ENCODE measurements at places on chromosomes 16 and 17.
A peak's percentile ranks its signal among the peaks of the same experiment; 100 is the strongest.

DNA sequence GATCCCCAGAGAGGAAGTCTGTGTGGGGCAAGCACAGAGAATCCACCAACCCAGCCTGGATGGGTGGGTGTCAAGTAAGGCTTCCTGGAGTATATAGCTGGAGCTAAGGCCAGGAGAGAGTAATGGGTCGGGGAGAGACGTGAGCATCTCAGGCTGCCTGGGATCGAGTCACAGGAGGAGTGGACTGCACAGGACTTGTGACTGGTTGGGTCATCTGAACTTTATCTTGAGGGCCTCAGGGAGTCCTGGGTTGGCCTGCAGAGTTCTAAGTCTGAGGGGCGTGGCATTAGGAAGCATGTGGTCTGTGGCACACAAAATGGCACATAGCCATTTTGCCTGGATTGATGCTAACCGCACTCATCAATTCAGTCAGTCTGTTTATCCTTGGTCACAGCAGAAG lies 1.5 kb downstream of the PLA2G15 start:
- no peak for DNase-seq

GRCh38 chr17:326010-326621 lies 26.5 kb downstream of the RPH3AL start:
- DNase-seq: no peak

- peak; percentile 54 for DNase-seq
Measured at GRCh38 chr17:2025622-2026309, 632 bp upstream of the RTN4RL1 start.

DNA sequence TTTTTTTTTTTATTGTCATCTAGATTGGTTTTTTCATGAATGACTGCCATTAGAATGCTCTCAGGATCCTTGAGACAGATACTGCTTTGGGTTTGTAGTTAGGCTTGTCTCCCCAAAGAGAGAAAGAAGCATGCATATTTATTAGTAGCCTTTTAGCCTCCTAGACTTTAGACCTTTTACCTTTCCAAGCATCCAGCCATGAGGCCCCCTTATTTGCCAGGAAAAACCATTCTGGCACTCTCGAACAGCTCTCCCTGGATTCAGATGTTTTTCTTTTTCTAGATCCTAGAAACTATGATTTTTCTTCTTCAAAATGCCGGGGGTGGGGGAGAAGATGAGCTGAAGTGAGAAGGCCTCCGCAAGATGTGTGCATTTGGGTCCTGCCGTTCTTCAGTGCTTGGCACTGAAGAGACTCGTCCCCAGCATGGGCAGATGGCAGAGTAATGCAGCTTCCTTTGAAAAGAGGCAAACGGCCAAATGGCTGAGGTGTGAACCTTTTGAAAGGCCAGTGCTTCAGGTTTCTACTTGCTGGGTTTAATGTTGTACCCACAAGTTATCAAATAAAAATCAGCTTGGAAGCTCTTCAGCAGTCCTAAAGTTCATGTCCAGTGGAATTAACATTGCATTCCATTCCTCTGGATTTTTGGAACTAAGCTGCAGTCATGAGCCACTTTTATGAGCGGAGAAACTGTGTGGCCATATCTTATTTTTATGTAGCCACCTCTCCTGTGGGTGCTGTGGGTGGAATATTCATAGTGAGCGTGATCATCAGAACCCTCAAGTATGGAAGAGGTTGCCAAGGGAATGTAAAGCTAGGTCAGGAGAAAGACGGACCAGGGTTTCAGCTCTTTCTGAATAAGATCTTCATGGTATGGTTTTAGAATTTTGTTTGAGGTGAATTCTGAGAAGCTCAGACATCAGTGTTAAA lies 7.2 kb downstream of the SOCS7 start:
- DNase-seq: no peak

DNA sequence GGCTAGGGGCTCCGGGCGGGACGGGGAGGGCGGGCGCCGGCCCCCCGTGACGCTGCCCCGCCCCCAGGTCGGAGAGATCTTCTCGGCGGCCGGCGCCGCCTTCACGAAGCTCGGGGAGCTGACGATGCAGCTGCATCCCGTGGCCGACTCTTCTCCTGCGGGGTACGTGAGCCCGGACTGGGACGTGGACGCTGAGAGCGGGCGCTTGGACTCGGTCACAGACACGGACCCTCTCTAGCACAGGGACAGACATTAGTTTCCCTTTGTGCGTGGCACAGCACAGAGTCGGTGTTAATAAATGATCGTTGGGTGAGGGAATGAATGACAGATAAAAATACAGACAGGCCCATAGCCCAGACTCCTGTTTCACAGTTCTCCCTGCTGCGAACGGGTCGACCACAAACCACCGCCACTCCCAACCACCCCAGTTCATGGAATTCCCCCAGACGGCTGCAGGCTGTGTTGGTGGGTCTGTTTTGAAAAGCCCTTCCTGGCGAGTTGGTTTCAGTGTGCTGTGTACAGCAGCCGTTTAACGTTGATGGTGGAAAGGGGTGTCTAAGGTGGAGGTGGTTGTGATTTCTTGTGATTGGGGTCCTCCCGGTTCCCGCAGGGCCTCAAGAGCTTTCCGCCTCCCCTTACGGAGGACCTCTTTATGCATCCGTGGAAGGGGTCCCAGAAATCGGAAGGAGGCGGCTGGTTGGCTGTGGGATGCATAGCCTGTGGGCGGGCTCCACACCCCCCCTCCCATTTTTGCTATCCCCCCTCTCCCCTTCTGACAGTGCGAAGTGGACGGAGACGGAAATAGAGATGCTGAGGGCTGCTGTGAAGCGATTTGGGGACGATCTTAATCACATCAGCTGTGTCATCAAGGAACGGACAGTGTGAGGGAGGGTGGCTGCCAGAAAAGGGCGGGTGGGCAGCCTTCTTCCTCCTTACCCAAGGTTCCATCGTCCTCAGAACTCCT lies 2.9 kb downstream of the RNASEK start:
- peak; percentile 85 for DNase-seq

GRCh38 chr16:12498077-12498476 lies 305.6 kb downstream of the CPPED1 start:
- no peak for DNase-seq

- DNase-seq: no peak
Measured at GRCh38 chr17:48129981-48130380, 22.4 kb downstream of the SNX11 start.

DNA sequence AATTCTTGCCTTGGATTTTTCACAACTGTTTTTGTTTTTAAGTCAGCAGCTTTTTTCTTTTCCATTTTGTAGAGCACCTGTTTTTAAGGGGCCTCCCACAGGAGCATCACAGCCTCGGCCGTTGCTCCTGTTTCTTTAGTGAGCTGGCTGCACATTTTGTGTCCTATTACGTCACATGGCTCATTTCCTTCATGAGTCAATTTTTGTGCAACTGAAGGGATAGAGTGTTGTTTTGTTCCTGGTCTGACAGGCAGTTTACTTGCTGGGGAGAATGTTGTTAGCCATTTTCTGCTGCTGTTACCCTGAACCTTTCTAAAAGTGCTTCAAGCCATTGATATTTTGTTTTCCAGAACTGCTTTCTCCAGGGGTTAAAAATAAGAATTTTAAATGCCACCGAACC lies 45.0 kb upstream of the CRISPLD2 start:
- no peak for DNase-seq

GRCh38 chr17:51721730-51722129 lies 436.8 kb downstream of the CA10 start:
- DNase-seq: no peak

DNA sequence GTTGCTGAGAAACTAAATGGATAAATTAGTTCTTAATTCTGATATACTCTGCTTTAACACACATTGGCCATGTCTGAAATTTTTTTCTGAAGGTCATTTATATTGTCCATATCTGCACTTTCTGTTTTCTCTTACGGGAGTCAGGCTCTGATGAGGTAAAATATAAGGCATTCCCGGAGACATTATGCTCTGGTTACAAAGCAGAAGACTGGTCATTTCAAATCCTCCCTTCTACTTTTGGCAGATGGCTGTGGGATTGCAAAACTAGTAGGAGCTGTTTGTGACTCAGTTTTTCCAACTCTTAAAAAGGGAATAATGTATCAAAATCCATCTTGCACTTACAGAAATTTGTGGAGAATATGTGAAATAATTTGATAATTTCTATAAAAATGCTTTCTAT lies 92.2 kb upstream of the CPHXL start:
- no peak for DNase-seq

- no peak for DNase-seq
Measured at GRCh38 chr17:49523706-49524472, 28.8 kb downstream of the NGFR start.

DNA sequence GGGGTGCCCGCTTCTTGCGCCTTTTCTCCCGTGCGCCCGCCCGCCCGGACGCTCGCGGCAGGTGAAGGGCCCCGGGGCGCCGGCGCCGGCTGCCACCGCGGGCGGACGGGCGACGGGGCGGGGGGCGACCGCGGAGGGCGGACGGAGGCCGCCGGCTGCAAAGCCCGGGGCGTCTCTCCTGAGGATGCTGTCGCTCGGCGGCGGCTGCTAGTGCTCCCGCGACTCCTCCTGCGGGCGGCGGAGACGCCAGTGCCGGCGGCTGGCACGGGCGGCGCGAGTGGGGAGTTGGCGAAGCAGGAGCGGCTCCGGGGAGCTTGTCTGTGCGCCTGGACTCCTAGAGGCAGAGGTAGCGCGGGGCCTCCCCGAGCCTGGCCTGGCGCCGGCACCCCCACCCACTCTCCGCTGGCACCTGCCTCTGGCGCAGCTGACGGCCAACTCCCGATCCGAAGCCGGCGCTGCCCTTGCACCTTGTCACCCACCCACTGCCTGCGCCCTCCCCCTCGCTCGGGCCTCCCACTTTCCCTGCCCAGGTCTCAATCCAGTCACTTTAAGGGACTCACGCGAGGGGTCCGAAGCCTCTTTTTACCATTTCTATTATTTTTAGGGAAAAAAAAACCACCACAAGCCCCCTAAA lies at the start of gene FAM20A:
Gene FAM20A (minus strand): TSS at position 437 of the 634 bp plus-strand sequence. CDS start 701 bp downstream, outside the sequence.
- peak; percentile 28 for DNase-seq

DNA sequence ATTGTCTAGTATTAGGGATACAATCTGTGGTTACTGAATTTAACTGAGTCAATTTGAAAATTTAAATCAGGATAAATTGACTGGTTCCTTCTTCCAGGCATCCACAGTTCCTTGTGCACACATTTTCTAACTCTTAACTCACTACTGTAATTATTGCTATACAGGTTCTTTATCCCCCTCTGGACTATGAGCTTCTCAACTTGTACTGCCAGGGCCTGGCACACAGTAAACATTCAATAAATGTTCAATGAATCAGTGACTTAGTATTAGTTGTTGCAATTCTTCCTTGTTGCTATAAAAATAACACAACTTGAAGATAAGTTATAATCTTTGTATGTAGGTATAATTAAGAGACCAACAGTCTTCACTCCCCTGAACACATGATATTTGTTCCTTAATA lies 67.9 kb downstream of the SSH2 start:
- no peak for DNase-seq

GRCh38 chr17:80096561-80097021 lies 4.8 kb upstream of the GAA start:
- no peak for DNase-seq

DNA sequence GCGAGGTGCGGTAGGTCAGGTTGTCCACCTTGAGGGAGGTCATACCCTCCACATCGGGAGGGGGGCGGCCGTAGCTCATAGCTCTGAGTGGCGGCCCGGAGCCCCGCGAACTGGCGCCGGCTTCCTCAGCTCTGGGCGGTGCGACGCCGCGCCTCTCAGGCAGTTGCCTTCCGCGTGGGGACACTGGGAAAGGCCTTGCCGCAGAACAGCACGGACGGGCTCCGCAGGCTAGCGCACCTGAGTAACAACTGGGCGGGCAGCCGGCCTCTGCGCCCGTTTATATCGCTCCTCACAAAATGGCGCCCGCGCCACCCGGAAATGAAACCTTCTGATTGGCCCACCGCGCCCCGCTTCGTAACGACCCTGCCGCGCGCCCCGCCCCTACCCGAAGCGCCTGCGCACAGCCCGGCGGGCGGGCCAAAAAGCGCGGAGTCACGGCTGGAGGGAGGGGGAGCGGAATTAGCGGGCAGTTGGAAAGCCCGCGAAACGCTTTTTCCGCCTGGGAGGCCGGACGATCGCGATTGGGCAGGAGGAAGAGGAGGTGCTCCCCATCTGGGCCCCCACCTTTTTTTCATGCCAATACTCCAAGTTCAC lies at the start of gene SRSF2:
Gene SRSF2 (minus strand): TSS at position 250 of the 594 bp plus-strand sequence. CDS start 171 bp downstream, at position 79.
- DNase-seq: peak; percentile 98

DNA sequence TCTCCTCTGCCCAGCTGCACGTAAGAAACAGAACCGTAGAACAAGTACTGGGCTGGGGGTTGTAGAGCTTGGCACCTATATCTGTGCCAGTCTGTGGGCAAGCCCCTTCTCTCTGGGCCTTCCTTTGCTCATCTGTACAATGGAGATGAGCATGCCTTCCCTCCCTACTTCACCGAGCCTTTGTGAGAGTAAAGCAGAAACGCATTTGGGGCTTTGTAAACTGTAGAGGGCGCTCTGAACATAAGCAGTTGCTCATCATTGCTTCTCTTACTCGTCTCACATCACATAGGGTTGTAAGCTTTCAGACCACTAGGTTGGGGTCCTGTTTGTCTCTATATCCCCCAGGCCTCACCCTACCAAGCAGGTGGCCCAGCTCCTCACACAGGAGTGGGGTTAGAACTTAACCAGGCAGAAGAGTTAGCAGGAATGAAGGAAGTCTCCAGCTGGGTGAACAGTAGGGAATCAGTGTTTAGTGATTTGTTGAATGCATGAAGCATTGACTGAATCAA lies 15.1 kb downstream of the SAMD14 start:
- peak; percentile 56 for DNase-seq

GRCh38 chr16:16071631-16072244 lies 122.3 kb downstream of the ABCC1 start:
- no peak for DNase-seq

DNA sequence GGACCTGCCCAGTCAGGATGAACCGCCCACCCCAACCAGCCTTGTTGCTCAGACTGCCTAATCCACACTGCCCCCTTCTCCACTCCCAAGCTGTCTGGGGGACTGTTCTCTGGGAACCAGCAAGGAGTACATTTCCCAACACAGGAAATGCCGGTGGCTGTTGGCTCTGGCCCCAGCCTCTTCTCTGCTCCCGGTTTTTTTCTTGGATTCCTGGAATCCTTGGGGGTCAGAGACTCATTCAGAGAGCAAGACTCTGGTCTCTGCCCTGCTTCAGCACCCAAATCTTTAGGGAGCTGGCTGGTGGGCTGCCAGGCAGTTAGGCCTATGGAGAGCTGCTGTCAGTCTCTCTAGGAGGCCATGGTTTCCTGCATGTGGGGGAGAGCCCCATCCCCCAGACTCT lies 10.8 kb upstream of the MTMR4 start:
- no peak for DNase-seq

- DNase-seq: no peak
Measured at GRCh38 chr16:8708536-8708935, 34.1 kb downstream of the ABAT start.

GRCh38 chr17:235831-236640 lies 54.6 kb upstream of the DOC2B start:
- no peak for DNase-seq

DNA sequence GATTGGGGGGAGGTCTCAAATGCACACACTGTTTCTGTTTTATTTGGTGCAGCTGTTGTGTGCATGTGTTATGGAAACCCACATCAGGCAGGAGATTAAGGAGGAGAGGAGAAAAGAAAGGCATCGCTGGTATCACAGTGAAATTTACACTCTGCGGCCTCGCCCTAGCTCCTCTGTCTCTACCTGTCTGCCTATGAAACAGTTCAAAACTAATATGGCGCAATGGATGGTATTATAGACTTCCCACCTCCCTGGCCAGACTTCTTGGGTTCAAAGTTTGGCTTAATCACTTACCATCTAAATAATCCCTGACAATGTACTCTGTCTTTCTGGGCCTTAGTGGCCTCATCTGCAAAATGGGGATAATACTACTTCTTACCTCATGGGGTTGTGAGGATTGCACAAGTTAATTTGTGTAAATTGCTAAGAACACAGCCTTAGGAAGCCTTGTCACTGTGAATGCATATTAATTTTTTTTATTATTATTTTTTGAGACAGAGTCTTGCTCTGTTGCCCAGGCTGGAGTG lies 1.4 kb upstream of the ABCC1 start:
- DNase-seq: no peak

- DNase-seq: no peak
Measured at GRCh38 chr16:54437401-54437800, 150.8 kb upstream of the IRX3 start.

Data from stimulated activated CD8-positive, alpha-beta memory T cell treated with anti-CD3 and anti-CD28 coated beads, Interleukin-4, amount 100 ng/mL, for 48 hours (primary cell).